ENCODE measurements at places on chromosomes 2 and 18.

- DNase-seq = no peak
Measured at GRCh38 chr2:32836933-32837332, 109.8 kb upstream of the LTBP1 start.

DNA sequence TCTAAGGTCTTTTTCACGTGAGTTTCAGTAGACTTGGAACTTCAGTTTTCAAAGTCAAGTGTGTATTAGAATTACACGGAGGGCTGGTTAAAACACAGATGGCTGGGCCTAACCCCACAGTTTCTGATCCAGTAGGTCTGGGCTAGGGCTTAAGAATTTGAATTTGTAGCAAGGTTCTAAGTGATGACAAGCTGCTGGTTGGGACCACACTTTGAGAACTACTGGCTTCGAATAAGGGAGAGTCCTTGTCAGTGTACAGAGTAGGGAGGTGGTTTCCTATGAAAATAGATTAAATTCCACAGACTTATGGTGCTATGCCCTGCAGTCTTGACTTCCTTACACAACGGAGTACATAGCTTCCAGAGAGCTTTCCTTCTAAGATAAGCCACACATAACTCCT lies 4.5 kb downstream of the RHOB start:
- no peak for DNase-seq

- DNase-seq = no peak
Measured at GRCh38 chr18:27413495-27414401, 228.6 kb upstream of the CHST9 start.

- DNase-seq = no peak
Measured at GRCh38 chr18:28904789-28905364, 727.9 kb upstream of the CDH2 start.

DNA sequence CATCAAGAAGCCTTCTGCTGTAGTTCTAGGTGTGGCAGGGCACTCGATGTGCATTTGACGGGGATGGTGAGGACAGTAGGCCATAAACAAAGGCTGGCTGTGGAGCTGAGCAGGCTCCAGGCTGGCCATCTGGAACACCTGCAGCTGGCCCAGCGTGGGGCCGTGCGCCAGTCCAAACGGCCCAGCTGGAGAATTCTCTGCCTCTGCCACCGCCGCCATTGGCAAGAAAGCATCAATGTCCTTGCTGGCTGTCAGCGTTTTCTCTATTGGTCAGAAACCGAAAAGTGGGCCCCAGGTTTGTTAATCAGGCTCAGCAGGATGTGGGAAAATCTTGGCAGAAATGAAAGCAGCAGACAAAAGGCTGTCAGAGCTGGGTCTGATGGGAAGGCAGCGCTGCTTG lies 24.0 kb upstream of the CTIF start:
- DNase-seq = no peak

DNA sequence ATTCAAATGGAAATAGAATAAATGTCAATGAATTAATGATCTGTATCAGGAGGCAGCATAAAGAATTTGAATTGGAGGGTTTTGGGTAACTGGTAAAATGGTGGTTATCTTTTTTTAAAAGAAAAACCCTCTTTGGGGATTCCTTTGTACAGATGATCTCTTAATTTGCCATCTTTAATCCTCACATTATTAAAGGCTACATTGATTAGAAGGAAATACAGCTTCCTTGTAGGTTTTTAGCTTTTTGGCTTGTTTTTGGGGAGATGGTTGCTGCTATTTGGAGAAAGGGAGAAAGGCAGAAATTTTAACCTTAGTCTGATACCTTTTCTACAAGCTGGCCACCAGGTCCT lies 600 bp upstream of the MAPRE2 start:
- DNase-seq = no peak
